Omental fat pad (tissue), 4 donors: ENCODE measurements at places on chromosomes 5 and 9.
A peak's percentile ranks its signal among the peaks of the same experiment; 100 is the strongest.

DNA sequence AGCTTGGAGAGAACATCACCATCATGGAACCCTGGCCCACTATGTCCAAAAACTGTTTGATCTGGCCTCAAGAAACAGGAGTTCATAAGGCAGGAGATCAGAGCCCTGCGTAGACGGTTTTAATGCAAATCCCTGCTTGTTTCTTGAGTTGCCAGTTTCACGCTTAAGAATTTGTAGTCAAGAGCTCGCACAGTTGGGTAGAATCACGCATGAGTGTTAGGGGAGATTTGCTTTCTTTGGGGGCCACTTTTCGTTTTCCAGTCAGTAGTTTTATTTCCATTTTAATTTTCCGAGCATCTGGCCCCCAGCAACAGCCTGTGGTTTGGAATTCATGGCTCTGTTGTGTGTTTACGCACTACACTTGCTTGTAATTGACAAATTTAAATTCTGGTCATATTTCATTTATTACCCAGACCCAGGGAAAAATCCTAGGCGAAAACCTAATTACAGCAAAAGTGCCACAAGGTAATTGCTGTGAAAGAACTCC, 6.6 kb upstream of the C5orf58 start:
- no peak for DNase-seq

- DNase-seq = no peak
Observed at GRCh38 chr5:32358611-32359010, 45.9 kb upstream of the MTMR12 start.

GRCh38 chr9:109341561-109341960, 20.7 kb upstream of the EPB41L4B start:
- no peak for DNase-seq

DNA sequence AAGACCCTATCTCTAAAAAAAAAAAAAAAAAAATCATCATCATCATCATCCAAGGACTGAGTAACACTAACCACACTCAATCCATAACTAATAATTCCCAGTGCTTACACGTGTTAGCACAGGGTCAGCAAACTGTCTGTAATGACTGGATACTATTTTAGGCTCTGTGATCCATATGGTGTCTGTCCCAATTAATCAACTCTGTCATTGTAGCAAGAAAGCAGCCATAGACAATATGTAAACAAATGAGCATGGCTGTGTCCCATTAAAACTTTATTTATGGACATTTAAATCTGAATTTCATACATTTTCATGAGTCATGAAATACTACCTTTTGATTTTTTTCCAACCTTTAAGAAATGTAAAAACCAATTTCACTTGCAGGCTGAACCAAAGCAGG, 148.4 kb downstream of the SIL1 start:
- DNase-seq = no peak

DNA sequence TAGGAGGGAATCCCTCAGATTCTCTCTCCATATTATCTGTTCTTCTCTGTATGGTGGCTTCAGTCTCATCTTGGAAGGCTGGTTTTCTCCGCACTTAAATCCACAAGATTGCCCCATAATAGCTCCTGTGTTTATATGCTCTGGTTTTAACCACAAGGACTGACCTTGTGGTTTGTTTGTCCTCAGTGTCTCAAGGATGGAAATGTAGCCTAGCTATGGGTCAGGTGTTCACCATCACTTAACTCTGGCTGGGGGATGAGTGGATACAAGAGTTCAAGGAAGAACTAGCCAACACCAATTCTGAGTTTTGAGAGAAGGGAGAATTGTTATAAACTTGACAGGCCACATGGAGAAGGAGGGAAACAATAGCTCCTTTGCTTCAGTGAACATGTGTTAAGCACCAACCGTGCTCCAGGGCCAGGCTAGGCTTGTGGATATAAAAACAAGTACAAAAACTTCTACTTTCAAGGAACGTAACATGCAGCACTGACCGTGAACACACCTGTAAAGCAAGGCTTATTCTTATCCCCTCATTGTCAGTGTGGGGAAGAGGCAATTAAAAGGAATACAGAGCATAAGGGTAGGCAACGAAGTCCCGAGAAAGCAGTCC, 75.6 kb upstream of the VLDLR start:
- DNase-seq = no peak

DNA sequence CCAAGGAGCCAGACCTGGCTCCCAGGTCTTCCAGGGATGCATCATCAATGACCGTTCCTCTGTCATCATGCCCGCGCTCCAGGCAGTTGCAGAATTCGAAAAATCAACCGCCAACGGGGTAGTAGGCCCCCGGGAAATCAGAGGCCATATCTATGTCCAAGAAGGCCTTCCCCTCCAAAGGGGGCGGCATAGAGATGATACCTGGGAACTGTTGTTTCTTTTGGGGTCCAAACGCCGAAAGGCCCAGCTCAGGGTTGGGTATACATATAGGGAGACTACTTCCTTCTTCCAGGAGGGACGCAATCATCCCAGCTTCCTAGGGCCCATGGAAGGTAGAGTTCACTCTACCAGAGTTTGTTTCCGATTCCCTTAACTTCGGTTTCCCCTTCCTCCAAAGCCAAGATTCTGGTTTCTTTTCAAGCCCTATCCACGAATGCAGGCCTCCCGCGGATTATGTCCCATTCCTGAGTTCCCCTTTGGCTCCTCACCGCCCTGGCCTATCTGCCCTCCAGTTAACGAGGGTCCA, 754 bp downstream of the DCAF12 start:
- peak; percentile 28 for DNase-seq
